ENCODE measurements at places on chromosomes 11 and 22.

DNA sequence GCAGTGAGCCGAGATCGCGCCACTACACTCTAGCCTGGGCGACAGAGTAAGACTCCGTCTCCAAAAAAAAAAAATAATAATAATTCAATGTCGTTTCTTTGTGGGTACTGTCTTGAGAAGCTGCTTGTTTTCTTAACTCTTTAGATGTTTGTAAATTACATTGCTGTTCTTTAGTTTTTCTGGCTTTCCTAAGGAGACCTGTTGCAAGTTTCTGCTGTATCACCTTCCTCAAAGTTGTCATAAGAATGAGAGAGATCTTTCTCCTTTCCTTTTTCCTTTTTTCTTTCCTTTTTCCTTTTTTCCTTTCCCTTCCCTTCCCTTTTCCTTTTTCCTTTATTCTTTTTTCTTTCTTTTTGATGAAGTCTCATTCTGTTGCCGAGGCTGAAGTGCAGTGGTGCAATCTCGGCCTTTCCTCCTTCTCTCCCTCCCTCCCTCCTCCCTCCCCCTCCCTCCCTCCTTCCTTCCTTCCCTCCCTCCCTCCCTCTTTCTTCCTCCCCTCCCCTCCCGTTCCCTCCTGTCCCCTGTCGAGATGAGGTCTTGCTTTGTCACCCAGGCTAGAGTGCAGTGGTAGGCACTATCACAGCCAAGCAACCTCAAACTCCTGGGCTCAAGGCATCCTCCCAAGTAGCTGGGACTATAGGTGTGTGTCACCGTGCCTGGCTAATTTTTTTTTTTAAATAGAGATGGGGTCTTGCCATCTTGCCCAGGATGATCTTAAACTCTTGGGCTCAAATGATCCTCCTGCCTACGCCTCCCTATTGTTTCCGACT lies 15.3 kb downstream of the HIPK3 start:
- ATAC-seq = no peak

DNA sequence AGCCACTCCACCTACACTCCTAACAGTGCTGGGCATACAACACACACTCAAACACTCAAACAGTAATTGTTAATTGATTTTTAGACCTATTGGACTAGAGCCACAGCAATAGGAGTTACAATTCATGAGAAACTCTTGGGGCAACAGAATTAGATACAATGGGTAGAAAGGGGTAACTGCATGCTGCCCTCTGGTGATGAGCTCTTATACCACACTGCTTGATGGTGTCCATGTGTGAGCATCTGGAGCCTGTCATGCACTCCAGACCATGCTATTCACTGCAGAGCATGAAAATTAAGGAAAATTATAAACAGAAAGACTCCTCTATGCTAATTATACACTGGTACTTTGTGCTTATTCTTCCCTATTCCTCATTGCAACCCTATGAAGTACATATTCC lies 975.5 kb upstream of the CCDC90B start:
- peak; percentile 71 for ATAC-seq

DNA sequence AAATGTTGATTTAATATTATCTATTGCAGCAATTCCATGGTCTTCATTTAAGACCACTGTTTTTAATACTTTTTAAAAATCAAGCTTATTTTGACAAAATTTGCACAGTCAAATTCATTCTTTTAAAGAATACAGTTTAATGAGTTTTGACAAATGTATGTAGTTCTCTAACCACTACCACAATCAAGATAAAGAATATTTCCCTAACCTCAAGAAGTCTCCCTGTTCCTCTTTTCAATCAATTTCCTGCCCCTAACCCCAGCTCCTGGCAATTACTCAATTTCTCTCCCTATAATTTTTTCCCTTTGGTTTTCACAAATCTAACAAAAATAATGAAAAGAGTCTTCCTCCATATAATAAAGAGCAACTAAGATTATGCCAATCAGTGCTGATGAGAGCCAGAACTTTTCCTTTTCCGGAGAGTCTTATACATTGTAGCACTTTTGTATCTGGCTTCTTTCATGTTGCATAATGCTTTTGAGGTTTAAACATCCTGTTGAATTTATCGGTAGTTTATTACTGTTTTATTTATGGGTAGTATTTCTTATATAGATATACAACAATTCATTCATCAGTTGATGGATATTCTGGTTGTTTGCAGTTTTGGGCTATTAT lies 231.7 kb downstream of the AASDHPPT start:
- peak; percentile 61 for ATAC-seq

GRCh38 chr11:129766898-129767604 lies 48.6 kb upstream of the TMEM45B start:
- ATAC-seq = peak; percentile 86

DNA sequence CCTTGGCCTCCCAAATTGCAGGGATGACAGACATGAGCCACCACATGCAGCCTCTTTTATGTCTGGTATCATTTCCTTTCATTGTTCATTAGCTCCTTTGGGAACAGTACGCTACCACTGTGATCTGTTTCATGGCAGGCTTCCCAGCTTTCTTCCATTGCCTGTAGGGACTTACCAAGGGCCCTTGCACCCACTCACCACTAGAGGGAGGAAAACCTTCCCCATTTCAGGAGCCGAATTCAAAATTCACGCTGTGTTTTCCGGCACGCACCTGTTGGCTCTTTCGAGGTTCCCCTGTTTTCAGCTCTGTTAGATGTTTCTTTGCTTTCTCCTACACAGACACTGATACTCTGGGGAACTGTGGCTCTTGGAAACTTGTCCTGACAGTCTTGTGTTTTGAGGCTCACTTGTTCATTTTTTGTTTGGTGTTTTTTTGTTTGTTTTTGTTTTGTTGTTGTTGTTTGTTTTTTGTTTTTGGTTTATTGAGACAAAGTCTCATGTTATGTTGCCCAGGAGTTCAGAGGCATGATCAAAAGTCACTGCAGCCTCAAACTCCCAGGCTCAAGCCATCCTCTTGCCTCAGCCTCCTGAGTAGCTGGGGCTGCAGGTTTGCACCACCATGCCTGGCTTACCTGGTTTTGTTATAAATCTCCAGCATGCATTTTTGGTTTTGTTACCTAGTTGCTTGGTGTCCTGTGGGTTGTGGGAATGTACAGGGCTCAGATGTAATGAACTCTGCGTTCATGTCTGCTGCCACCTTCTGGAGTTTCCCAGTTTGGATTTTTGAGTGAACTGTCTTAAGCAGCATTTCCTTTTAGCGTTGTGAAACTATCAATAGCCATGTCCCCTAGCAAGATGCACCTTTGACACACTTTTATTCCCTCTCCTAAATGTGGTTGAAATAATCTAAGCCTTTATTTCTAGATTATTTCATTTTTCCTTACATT lies 2.3 kb downstream of the KRTAP5-11 start:
- peak; percentile 94 for ATAC-seq

DNA sequence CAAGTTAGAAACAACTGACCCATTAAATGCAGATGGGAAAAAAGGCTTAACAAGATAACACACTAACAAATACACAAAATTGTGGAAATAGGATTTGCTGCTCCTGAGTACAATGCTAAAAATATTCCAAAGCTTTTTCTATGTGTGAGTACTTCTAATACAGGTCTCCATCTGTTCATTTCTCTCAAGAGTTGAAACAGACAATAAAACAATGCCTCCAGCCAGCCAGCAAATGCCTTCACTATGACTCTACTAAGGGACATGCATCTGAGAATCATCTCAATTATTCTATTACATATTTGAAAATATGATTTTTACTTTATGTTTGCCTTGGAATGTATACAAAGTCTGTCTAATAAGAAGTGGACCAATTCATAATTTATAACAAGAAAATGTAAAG lies 119.0 kb downstream of the CADM1 start:
- no peak for ATAC-seq

- no peak for ATAC-seq
These were observed 1.5 kb downstream of the MISFA start for GRCh38 chr11:18600915-18601569.

- peak; percentile 88 for ATAC-seq
These were observed 77.5 kb downstream of the BLID start for GRCh38 chr11:122038543-122038942.

DNA sequence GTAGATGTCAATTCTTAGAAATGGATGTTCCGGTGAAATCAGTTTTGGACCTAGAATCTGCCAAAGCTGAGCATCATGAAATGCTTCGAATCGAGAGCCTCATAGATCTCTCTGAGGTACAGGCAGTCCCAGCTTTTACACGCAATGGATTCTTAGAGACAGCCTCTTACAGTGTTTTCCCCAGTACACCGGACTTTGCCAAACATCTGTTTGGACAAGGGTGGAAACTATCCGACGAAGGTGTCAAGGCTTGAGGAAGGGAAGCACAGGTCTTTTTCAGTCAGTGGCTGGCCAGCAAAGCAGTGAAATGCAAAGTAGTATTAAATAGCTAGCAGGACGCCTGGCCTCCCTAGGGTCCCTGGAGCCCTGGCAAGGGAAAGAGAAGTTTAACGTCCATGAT lies 4.9 kb downstream of the GRK3 start:
- ATAC-seq = no peak

- ATAC-seq = peak; percentile 15
These were observed 66.2 kb downstream of the FZD4 start for GRCh38 chr11:86889001-86889341.

DNA sequence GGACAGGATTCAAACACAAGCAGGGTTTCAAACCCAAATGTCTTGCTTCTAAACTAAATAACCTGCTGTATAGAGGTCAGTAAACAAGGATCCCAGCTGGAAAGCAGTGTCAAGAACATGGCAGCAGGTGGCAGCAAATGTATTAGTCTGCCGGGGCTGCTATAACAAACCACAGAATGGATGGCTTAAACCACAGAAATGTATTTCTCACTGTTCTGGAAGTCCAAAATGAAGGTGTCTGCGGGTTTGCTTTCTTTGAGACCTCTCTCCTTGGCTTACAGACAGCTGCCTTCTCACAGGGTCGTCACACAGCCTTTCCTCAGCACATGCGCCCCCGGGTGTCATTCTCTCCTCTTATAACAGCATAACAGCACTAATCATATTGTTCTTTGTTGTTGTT lies 65.1 kb upstream of the LRRC55 start:
- ATAC-seq = peak; percentile 89

DNA sequence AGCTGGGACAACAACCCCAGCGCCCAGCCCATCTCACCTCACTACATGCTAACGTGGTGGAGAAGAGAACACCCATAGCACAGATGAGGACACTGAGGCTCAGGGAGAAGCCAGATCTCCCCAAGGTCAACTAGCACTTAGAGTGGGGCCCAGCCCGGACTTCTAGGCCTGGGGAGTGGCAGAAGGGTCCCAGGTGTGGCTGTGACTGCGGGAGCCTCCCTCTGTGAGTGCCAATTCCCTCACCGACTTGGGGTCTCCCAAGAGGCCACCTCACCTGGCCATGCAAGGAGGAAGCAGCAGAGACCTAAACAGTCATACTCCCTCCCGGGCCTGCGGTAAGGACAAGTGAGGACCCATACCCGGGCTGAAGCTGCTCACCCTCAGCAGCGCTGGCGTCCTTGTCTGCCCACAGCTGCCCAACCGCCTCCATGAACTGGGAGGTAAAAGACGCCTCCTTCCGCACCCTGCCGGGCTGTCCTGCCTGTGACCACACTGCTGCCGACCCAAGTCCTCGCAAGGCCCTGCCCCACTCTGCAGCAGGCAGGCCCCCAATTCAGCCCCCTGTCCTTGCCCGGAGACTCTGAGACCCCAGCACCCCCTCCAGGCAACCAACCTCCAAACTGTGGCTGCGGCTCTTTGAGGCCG lies 93.2 kb upstream of the RTL6 start:
- ATAC-seq = no peak

GRCh38 chr11:119709638-119710346 lies 19.2 kb downstream of the NECTIN1 start:
- peak; percentile 72 for ATAC-seq

DNA sequence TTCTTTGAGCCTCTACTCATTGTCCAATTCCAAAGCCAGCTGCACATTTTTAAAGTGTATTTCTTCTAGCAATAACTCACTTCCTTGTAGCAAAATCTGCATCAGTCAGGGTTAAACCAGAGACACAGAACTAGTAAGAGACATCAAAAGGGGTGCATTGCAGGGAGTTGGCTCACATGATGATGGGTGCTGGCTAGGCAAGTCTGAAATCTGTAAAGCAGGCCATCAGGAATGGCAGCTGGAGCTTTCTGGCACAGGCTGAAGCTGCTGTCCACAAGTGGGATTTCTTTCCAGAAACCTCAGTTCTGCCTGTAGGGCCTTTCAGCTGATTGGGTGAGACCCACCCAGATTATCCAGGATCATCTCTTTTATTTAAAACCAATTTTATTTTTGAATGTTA lies 698.1 kb downstream of the NTM start:
- ATAC-seq = no peak

DNA sequence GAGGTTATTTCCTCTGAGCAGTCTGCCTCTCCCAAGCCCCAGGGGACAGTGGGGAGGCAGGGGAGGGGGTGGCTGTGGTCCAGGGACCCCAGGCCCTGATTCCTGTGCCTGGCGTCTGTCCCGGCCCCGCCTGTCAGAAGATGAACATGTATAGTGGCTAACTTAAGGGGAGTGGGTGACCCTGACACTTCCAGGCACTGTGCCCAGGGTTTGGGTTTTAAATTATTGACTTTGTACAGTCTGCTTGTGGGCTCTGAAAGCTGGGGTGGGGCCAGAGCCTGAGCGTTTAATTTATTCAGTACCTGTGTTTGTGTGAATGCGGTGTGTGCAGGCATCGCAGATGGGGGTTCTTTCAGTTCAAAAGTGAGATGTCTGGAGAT lies 3.1 kb downstream of the PIM3 start:
- no peak for ATAC-seq

GRCh38 chr11:24324211-24324610 lies 172.6 kb upstream of the LUZP2 start:
- no peak for ATAC-seq

GRCh38 chr11:1421291-1421690 lies 31.6 kb downstream of the BRSK2 start:
- no peak for ATAC-seq

GRCh38 chr11:122360875-122361274 lies 244.9 kb upstream of the BLID start:
- no peak for ATAC-seq

DNA sequence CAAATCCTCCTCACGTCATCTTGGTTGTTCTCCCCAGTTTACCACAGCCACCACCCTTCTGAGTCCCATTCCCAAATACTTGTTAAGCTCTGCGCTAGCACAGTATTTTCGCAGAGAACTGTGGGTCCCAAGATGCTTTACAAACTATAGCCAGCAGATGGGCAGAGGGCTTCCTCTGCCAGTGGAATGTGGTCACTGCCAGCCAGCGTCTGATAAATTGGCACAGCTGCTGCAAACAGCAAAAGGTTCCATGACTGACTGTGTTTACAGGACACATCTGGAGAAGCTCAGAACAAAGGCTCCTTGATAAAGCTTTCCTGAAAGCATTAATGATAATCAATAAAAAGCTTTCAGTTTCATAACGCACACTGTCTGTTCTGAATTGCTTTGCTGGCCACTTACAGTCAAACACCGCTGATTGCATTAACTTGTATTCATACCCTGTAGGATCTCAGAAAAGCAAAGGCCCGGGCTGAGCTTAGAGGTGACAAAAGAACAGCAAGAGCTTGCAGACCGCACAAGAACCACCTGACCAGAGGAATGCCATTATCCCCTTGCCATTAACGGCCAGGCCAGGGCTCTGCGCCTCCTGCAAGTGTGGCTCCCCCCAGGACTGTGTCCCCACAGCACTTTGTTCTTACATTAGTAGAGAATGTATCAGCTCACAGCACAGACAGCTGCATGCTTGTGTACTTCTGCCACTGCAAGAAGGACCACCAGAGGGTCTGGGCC lies 120.6 kb downstream of the MICAL3 start:
- no peak for ATAC-seq

All from SK-N-SH treated with all-trans-retinoic acid at 6 μM for 48 hours (cell line).